Cerebellum (tissue), 4 donors: ENCODE measurements at places on chromosomes 12 and 14.

GRCh38 chr12:78470354-78471195 lies 394.0 kb upstream of the SYT1 start:
- DNase-seq: peak; percentile 20

DNA sequence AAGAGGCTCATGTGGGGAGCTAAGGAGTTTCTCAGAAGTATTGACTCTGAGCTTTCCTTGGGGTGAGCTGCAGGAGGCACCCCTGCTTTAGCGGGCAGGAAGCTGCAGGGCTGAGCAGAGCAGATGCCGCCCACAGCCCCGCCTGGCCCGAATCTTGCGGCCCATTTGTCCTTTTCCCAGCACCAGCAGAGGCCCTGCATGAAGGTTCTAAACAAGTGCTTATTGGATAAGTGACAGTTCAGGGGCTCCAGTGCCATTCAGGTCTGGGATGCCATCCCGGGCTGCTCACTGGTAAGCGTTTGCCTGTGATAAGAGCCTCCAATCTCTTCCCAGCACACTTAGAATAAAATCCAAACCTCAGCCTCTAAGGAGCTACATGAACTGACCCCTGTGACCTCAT lies 11.4 kb downstream of the RILPL1 start:
- no peak for DNase-seq

DNA sequence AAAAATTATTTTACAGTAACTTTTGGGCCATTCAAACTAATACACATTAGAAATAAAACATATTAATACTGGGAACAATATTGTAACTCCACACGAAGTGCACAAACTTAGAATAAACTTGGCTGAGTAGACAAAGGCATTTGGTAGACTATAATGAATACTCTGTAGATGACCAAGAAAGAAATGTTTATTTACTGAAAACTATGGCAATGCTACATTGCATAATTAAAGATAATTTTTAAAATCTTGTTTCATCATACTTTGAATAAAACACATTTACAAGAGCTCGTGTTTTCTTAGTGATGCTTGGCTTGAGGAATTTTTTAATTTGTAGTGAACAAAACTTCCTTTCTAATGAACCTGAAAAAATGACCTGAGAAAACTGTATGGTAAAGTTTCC lies 21.3 kb downstream of the RERG start:
- no peak for DNase-seq

DNA sequence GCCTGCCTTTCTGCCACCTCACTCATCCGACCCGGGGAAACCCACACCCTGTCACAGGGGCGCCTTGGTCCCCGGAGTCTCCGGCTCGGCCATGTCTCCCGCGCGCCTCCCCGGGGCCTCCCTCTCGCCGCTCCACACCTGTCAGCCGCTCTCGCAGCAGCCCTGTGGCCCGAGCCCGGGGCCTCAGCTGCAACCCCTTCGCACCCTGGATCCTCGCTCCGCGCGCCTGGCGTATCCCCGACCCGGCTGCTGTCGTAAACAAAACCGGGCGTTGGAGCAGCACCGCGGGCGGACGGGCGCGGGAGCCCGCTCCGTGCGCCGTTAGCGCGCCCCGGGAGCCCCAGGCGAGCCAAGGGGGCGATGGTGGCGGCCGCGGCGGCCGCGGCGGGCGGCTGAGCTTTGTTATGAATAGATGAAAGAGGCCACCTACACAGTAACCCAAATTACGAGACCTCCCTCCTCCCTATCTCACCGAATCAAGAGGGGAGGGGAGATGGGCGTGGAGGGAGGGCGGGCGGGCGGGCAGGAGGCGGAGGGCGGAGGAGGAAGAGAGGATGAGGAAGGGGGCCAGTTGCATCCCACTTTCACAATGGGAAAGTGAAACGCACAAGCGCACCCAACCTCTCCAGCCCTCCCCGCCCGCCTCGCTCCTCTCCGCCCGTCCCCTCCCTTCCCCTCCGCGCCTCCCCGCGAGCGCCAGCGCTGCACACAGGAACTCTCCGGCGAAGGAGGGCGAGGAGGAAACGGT lies at the start of gene PLXNC1:
Gene PLXNC1 (plus strand): TSS at position 587 of the 748 bp plus-strand sequence. CDS start 395 bp downstream, outside the sequence.
- peak; percentile 74 for DNase-seq

DNA sequence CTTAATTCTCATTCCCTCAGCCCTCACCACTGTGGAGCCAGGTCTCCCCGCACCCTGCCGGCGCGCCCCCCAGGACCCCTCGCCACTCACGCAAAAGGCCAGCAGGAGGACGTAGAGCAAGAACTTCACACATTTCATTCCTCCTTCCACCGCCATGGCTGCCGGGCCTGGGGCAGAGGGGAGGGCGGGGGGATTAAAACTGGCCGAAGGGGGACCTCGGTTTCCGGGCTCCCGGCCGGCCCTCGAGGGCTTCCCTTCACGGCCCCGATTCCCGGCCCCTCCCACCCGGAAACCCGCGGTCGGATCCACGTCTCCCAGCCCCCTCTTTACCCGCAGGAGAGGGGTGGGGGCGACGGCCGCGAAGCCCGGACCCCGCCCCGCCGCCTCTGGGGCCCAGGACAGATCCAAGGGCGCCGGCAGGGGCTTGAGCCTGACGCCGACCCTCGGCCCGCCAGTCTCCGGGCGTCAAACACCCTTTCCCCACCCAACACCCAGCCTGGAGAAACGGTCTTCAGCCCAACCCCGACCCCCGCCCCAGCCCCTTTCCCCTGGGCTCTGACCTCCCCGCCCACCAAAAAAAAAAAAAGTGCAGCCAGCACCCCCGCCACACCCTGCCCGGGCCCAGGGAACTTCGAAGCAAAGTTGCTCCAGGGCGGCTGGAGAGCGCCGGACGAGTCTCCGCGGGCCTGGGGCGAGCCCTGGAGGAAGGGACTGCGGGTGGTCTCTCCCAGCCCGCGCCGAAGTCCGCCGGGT lies 447 bp downstream of the CD63 start:
- DNase-seq: no peak
